HCEC 1CT (cell line): ENCODE measurements at places on chromosomes 16 and 17.

GRCh38 chr17:43030137-43030767 lies 5.2 kb downstream of the RND2 start:
- no peak for DNase-seq

- no peak for DNase-seq
Measured at GRCh38 chr17:3600529-3601205, 8.5 kb downstream of the TRPV1 start.

GRCh38 chr17:80539022-80539641 lies 5.5 kb upstream of the RPTOR start:
- DNase-seq = no peak

- DNase-seq = no peak
Measured at GRCh38 chr16:63169100-63169499, 1132.9 kb upstream of the CDH8 start.

- DNase-seq = peak; percentile 52
Measured at GRCh38 chr17:44900894-44901293, 1.6 kb upstream of the EFTUD2 start.

DNA sequence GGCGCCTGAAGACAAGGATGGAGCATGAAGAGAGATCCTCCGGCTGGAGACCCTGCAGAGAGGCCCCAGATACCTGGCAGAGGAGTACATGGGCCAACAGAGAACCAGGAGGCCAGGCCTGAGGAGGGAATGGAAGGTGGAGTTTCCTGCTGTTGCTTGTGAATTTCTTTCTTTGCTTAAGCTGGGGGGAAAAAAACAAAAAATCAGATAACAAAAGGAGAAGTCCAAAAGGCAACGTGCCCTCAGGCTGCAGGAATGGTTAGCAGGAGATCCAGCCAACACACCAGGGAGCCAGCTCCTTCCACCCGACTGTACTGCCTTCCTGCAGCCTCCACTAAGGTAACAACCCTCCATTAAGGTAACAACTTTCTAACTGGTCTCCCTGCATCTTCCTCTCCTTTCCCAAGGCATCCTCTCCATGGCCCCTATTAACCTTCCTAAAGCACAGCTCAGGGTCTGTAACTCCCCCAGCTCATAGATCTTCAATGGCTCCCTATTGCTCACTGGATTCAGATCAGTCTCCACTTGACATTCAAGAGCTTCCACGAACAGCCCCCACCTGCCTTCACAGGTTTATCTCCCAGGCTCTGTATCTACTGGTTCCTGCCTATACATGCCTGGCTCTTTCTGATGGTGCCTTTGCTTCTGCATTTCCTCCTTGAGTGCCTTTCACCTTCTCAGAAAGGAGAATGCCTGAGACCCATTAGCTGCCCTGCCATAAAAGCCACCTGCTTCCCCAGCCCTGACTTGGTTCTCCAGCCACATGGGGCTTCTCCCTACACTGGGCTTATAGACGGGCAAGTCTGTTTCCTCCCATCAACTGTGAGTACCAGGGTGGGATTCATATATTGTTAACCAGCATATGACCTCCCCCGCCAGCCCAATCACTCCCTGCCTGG lies 725 bp upstream of the ARL5C start:
- DNase-seq = no peak

- DNase-seq = no peak
Measured at GRCh38 chr17:77825621-77826020, 132.9 kb upstream of the TNRC6C start.

DNA sequence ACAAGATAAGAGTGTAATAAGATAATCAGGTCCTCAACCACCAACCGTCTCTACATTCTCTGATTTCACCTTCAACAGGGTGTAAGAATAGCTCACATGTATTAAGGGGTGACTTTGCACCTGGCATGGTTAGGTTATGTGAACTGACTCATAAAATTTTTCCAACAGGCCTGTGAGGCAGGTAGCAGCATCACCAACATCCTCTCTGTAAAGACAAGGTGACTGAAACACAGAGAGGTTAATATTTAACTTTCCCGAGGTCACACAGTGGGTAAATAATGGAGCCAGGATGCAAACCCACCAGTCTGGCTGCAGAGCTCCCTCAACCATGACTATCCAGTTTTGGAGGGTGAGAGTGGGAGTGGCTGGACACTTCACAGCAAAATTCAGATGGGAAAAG lies 317.2 kb downstream of the C16orf95 start:
- no peak for DNase-seq

DNA sequence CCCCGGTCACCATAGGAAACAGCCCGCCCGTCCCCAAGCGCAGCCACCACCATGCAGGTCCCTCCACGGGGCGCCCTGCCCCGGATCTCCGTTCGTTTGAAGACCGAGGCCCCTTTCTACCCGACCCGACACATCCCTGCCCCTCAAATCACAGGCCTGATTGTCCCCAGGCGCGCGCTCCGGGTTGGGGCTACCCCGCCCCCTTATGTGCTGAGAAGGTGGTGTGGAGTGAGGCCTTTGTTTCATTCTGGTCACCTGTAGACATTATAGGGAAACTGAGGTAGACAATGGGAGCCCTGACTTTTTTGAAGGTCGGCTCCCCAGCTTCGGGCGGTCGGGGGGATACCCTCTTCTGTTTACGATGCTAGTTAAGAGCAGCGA lies 763 bp upstream of the ACTG1 start:
- peak; percentile 63 for DNase-seq

DNA sequence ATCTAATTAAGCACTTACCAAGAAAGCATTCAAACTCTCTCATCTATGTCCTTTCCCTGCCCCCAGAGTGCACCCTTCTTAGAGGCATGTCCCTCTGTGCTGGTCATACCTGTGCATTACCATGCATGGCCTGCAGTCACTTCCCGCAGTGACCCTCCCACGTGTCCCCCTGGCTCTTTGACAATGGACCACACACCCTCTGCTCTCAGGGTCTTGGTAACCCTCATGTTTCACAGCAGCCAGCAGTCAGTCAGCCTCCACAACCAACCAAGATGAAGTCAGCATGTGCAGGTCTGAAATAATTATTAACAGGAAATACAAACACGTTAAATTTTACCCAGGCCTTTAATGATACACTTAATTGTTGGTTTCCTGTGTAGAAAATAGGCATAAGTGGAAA lies 10.1 kb downstream of the KRT33A start:
- no peak for DNase-seq

DNA sequence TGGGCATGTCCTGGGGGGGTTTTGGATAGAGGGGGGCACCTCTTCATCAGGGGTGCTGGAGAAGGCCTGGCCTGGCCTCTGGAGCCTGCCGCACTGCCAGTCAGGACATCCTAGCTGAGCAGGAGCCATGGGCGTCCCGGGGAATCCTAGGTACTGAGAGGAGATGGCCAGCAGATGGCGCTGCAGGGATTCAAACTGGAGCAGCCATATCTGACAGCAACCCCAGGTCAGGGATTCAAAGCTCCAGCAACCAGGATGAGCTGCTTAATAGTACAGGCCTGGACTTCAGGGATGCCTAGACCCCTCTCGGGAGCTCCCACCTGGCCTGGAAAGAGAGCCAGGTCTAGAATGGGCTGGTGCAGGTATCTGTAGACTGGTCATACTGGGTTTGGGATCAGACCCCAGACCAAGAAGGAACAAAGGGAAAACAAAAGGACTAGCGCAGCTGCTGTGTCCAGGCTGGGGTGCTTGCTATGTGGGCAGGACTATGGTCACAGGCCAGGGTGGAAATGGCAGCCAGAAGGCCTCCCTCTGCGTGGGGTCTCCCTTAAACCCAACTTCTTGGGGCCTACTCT lies 306.9 kb upstream of the RBFOX1 start:
- DNase-seq = no peak

DNA sequence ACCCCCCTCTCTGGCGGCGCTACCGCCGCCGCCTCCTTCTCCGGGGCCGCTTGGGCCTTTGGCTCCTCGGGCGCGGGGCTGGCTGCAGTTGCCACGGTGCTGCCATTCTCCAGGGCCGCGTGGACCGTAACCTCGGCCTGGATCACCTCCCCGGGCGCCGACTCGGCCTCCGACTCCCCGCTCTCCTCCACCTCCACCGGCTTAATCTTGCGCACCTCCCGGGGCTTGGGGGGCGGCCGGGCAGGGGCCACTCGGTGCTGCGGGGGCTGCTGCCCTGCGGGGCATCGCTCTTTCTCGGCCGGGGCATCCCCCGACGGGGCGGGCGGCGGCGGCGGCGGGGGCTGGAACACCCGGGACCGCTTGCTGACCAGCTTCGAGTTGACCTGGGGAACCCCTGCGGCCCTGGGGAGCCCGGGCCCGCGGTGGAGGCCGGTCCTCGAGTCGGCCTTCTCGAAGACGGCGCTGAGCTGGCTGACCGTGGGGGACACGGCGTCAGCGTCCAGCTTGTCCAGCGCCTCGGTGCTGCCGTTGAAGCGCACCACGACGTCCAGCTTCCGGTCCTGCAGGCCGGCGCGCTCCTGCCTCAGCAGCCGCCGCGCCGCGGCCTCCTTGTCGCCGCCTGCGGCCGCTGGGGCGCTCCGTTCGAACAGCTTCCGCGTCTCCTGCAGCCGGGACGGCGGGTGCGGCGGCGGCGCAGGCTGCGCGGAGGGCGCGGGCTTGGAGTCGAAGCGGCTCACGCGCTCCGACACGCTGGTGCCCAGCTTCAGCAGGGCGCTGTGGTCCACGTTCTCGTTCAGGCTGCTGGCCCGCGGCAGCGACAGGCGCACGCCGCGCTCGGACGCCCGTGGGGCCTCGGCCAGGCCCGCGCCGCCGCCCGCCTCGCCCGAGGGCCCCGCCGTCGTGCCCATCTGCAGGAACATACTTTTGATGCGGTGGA lies 792 bp downstream of the PPP1R9B start:
- DNase-seq = peak; percentile 71

- DNase-seq = peak; percentile 82
Measured at GRCh38 chr16:82082543-82083244, 47.6 kb downstream of the HSD17B2 start.

GRCh38 chr17:18848501-18848900 lies 9.4 kb upstream of the PRPSAP2 start:
- no peak for DNase-seq
